ENCODE measurements at places on chromosomes 7 and 10.

GRCh38 chr7:84399661-84400060 lies 205.1 kb upstream of the SEMA3A start:
- no peak for DNase-seq

DNA sequence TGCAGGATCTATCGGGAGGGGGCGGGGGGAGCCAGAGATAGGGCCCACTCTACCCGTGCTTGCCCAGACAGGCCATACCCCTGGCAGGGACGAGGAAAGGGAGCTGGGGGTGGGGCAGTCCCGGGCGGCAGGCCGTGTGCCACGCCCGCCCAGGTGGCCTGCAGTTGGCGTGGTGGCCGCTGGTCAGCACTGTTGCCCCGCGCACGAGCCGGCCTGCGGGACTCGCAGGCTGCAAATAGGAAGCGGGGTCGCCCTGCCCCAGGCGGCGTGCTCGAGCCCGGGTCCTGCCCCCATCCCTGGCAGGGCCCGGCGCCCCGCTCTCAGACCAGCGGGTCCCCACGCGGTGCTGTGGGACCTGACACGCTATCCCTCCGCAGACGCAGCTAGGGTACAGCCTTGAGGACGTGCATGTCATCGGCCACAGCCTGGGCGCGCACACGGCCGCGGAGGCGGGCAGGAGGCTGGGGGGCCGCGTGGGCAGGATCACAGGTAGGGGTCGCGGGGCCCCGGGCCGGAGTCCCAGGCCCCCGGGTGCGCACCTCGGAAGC lies 6.7 kb downstream of the PNLIPRP2 start:
- DNase-seq = no peak

DNA sequence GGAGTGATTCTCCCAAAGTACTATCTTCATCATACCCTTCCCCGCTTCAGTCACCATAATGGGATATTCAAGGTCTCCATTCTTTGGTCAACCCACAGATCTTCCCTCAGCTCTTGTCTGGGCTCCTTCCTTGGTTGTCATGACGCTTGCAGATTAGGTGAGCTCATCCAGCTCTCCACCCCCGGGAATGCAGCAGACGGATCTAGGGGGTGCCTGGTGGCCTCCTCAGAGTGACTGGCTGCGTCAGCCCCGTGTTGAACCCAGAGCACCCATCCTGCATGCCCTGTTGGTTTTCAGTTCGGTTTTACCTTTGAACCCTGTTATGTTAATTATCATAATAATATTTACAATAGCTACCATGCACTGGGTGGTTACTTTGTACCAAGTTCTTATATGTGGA lies 6.4 kb downstream of the NEURL1 start:
- DNase-seq = no peak

DNA sequence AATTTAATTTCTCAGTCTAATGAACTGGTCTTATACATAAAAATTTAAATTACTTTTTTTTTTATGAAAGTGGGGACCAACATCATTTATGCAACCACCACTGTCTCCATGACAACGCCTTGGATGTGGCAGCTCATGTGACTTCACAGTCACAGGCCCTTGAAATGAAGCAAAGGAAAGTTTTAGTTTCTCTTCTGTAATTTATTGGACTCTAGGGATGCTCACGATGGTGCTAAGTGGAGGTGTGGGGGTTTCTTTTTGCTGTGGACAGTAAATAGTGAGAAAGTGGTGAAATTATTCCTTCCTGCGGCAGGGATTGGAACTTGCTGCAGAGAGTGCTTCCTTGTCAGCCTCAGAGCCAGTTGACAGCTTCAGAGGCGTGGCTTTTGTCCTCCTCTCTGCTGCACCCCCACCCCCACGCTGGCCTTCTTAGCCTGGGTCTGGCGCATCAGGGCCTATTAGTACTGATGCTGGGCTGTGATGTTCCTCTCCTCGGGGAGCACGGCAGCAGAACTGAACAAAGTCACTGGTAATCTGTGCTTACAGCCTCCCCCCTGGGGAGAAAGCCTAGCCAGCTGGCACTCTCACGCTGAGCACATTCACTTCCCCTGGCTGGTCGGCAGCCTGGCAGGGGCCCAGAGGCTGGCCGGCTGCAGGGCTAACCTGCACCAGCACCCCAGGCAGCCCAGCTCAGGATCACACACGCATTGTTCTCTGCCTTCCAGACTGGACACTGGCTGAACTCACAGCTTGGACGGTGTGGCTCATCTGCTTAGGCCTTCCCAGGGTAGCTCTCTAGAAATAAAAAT lies 517.5 kb upstream of the GALNT17 start:
- DNase-seq = no peak

Data from activated CD4-positive, alpha-beta T cell treated with anti-CD3 and anti-CD28 coated beads, Interleukin-2, Interleukin-4, amounts not matched to agents 100 ng/mL and 50 ng/mL, durations not matched to agents 16 hours and 8 hours (primary cell).